ENCODE measurements at places on chromosomes 16 and 17. TPM values are rescaled to one million over a fixed set of nuclear protein-coding genes. Genes with fewer than 3 reads are reported as not detected.
A peak's percentile ranks its signal among the peaks of the same experiment; 100 is the strongest.

DNA sequence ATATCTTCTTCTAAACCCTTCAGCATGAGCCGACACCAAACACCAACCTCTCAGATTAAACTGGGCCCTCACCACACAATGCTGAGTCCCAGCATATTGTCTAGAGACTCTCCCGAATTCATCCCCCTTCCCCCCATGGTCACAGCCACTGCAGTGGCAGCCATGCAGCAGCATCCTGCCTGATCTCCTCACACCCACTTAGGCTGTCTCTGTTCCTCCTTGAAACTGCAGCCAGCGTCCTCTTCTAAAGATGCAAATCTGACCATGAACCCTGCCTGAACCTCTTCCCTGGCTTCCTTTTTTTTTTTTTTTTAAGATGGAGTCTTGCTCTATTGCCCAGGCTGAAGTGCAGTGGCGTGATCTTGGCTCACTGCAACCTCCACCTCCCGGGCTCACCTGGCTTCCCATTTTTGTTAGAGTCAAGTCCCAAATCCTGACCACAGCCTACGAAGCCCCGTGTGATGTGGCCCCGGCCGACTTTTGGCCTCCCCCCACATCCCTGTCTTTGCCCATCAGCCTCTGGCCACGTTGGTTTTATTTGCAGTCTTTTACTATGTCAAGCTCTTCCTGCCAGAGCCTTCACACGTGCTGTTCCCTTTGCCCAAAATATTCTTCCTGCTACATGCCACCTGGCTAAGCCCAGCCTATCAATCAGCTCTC lies 2.8 kb downstream of the FA2H start:
- peaks cover 12% of the 10 kb centered on the region for H3K4me1 ChIP-seq
- H3K27ac ChIP-seq: no peak overlapping the region
- DNase-seq: no peak

DNA sequence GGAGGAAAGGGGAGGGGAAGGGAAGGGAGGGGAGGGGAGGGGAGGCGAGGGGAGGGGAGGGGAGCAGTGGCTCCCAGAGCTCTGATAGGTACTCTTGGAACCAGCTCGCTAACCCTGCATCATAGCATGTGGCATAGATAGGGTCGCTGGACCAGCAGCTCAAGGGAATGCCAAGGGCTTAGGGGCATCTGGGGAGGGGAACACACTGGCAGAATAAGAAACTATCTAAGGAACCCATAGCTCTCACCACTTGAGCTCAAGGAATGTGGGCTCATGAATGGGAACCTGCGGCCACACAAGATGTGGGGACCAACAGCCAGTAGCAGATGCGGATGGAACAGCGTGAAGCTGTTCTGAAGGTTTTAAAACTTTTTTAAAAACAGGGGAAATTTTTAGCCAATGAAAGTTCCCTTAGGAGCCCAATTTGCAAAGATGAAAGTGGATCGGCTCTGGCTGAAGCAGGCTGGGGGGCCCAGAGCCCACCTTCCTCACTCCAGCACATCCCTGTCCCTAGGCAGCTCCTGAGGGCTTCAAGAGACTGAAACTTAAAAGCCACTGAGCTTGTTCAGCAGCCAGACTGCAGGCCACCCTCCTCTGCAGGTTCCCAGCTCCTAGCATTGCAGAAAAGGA lies 46.9 kb downstream of the PIMREG start:
- H3K36me3 ChIP-seq: no peaks in the 10 kb centered on the region
- no peaks in the 10 kb centered on the region for H3K4me1 ChIP-seq
- no peaks in the 10 kb centered on the region for H3K27me3 ChIP-seq
- H3K4me3 ChIP-seq: no peak overlapping the region
- no peak for DNase-seq

DNA sequence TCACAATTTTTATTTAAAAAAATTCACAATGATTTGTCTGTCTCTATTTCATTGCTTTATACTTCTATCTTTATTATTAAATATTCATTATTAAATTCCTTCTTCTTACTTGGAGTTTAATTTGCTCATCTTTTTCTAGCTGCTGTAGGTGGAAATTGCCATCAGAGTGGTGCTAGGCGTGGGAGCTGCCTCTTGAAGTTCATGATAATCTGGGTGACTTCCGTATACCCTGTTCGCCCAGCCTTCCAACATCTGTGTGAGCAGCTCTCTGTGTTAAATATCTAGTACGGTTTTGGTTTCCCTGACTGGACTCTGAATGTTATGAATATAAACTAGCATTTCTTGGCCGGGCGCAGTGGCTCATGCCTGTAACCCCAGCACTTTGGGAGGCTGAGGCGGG lies 84.0 kb upstream of the RPH3AL start:
- H3K4me1 ChIP-seq: no peaks in the 10 kb centered on the region
- H3K27ac ChIP-seq: no peak overlapping the region
- H3K36me3 ChIP-seq: no peaks in the 10 kb centered on the region
- H3K27me3 ChIP-seq: no peaks in the 10 kb centered on the region

DNA sequence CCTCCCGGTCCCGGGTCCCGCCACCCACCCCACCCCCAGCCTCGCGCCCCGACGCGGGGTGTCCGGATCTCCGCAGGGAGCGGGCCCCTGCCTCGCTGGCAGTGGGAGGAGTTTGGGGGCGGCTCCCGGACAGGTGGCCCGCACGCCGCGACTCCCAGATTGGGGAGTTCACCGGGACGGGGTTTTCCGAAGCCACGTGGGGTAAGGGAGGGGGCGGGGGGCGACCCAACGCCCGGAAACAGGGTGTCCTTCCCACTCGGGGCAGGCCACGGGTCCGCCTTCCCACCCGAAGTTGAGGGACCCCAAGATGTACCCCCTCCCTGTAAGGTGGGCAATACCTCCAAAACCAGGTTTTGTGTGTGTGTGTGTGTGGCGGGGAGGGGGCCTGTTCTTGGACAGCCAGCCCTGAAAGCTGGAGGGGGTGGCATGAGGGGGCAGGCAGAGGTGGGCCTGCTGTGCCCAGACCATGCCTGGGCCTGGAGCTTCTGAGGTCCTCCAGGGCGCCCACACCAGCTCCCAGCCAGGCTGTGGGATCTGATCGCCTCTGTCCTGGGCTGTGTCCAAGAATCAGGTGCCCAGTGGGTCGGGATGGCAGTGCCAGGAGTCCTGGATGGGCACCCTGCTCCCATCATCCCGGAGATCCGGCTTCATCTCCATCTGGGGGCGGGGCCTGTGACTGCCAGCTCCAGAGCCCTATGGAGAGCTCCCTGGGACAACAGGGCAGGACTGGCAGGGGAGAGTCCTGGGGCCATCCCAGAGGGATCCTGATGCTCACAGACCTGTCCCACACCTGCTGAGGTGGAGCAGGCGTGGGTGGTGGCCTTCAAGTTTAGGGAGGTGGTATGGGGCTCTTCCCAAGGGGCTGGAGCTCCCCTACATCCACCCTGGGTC lies 767 bp downstream of the SYNGR2 start:
- peaks cover 55% of the 10 kb centered on the region for H3K4me1 ChIP-seq
- DNase-seq: peak; percentile 74
- peak overlapping the region; percentile 73 for H3K4me3 ChIP-seq
- no peaks in the 10 kb centered on the region for H3K27me3 ChIP-seq
- peak overlapping the region; percentile 83 for H3K27ac ChIP-seq
- no peaks in the 10 kb centered on the region for H3K36me3 ChIP-seq

DNA sequence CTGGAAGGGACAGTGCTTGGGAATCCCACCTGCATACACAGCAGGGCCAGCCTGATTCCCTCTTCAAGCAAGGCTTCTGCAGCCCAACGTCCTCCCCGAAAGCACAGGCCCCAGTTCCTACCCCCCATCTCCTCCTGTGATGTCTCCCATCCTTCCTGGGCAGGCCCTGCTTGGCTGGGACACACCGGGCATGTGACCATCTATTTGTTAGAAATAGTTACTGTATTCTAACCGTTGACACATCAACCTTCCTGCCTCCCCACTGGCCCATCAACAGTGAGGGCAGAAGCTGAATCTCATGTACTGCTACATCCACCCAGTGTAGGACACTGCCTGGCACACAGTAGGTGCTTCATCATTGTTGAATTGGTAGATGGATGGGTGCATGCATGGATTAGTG lies 10.7 kb downstream of the PRR29 start:
- peaks cover 42% of the 10 kb centered on the region for H3K4me1 ChIP-seq
- no peaks in the 10 kb centered on the region for H3K36me3 ChIP-seq
- H3K27me3 ChIP-seq: no peaks in the 10 kb centered on the region
- DNase-seq: no peak
- no peak overlapping the region for H3K4me3 ChIP-seq

- H3K4me1 ChIP-seq: peaks cover 4% of the 10 kb centered on the region
- peak; percentile 66 for DNase-seq
- peaks cover 14% of the 10 kb centered on the region for H3K27me3 ChIP-seq
Observed at GRCh38 chr16:65658349-65658748, 536.5 kb upstream of the CDH11 start.

GRCh38 chr17:33199571-33200510 lies 93.3 kb downstream of the ASIC2 start:
- DNase-seq: no peak
- H3K4me3 ChIP-seq: no peak overlapping the region
- no peaks in the 10 kb centered on the region for H3K27me3 ChIP-seq
- no peaks in the 10 kb centered on the region for H3K36me3 ChIP-seq
- H3K4me1 ChIP-seq: no peaks in the 10 kb centered on the region
- H3K27ac ChIP-seq: no peak overlapping the region

The LRRC45 gene
- 6.0 TPM for total RNA-seq

The IKZF3 gene
- total RNA-seq: 0.32 TPM

The CCL16 gene
- 0.19 TPM for total RNA-seq

The OR1F1 gene
- not detected for total RNA-seq

The SHISA6 gene
- 0.24 TPM for total RNA-seq

The OTOA gene
- 0.41 TPM for total RNA-seq

Measured in heart left ventricle (tissue), 16 donors.